ENCODE measurements at places on chromosomes 6 and 20. TPM values are rescaled to one million over a fixed set of nuclear protein-coding genes. Genes with fewer than 3 reads are reported as not detected.

Gene SPATA25
- total RNA-seq: 10.2 TPM

Gene MYO6
- total RNA-seq: 9.5 TPM

Gene SLC22A3
- total RNA-seq: not detected

Gene BPIFB6
- not detected for total RNA-seq

GRCh38 chr20:49544535-49544934 lies 23.4 kb downstream of the PTGIS start:
- DNase-seq: no peak

GRCh38 chr6:113819169-113819830 lies 37.8 kb upstream of the MARCKS start:
- DNase-seq: no peak

DNA sequence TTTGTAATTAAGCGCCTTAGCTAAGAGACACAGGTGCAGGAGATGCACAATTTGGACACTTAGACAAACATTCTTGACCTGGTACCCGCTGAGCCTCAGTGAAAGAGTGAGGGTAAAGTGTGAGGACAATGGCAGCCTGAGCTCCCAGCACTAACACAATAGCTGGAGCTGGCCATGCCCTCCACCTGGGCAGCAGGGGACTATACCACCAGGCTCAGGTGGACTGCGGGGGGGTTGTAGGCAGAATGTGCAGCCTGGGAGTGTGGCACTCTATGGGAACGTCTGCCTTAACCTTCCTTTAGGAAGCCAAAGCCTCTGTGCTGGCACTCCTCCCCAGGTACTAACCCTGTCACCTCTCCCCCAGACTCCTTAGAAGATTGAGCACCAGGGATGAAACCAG lies 23.6 kb downstream of the PRKN start:
- DNase-seq: no peak

DNA sequence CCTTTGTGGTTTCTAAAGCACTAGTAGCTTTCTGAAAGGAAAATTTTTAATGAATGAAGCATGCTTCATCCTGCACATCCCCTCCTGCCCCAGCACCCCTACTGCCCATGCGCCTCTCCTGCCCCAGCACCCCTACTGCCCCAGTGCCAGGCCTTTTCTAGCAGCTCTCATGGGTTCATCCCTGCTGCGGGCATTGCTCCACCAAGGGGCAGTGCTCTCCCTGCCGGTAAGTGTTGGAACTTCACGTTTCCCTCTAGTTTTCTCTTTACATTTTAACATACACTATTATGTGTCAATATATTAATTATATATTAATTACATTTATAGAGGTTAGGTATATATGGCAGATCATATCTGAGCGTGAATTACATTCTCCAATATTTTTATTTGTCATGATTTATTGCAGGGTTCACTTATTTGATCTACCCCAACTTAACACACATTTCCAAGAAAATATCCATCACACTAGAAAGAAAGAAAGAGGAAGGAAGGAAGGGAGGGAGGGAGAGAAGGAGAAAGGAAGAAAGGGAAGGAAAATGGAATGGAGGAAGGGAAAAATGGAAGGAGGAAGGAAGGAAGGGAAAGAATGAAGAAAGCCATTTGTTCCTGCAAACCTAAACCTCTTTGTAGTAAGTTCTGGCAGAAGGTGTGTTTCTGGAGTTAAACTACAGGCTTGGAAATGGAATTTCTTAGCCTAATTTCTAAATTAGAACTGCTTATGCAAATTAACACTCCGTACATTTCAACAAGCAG lies 46.8 kb downstream of the CEP43 start:
- no peak for DNase-seq

- no peak for DNase-seq
Observed at GRCh38 chr6:26161322-26161721, 74.1 kb downstream of the HFE start.

- DNase-seq: no peak
Observed at GRCh38 chr6:45450831-45451230, 73.1 kb upstream of the SUPT3H start.

DNA sequence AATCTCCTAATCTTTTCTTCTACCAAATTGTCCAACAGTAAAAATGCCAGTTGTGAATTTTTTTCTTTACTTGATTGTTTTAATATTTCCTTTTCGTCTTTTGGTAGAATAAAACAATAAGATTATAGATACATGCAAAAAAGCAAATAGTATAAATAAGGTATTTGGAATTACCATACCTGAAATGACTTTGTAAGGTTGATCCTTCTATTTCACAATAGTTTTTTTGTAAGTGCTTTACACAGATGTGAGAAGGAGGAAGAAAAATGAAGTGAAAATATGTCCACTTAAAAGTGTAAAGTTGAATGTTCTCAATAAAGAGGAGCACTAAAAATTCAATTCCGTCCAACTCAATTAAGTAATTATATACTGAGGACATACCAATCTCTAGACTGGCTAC lies 457.6 kb downstream of the UTRN start:
- no peak for DNase-seq

DNA sequence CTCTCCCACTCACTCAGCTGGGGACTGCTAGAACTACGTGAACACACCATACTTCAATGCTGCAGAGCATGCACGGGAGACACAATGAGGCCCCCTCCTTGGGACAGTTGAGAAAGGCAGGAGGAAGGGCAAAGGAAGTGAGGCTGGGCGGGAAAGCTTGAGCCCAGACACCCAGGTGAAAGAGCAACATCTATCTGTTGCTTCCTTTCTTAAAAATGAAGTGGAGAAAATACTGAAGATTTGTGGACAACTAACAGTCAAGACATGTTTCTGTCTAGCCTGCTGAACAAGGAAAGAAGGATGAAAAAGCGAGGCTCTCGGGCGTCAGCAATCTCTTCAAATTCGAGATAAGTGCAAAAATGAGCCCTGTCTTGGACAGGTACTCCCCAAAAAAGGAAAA lies 3.0 kb upstream of the NNAT start:
- no peak for DNase-seq

DNA sequence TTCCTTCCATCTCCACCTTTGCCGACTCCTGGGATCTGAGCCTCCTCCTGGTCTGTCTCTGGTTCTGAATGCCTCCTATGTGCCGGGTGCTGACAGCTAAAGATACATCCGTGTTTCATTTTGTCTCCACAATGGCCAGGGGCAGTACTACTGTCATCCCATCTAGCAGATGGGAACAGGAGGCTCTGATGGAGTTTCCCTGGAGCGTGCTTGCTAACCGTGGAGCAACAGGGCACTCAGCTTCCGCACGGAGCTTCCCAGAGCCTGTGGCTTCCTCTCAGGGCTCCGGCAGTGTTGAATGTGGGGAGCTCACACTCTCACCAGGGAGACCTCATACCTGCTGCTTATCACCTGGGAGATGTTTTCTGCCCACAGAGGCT lies 11.9 kb upstream of the NPBWR2 start:
- no peak for DNase-seq

DNA sequence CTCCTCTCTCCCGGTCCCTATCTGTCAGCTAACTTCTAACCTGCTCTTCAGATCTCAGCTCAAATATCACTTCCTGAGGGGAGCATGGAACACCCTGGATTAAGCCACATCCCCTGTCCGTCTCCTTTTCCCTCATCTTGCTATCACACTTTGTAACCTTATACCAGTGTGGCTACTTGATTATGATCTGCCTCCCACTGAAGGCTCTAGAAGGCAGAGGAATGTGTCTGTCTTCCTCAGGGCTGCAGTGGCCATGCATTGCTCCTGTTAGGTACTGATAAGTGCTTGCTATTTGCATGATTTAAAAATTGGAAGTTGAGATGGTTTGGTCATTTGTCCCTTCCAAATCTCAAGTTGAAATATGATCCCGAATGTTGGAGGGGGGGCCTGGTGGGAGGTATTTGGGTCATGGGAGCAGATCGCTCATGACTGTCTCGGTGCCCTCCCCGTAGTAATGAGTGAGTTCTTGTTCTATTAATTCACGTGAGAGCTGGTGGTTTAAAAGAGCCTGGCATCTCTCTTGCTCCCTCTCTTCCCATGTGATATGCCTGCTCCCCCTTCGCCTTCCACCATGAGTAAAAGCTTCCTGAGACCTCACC lies 71.4 kb downstream of the PLCB4 start:
- DNase-seq: no peak

- no peak for DNase-seq
Observed at GRCh38 chr6:158620963-158621693, 23.4 kb downstream of the DYNLT1 start.

DNA sequence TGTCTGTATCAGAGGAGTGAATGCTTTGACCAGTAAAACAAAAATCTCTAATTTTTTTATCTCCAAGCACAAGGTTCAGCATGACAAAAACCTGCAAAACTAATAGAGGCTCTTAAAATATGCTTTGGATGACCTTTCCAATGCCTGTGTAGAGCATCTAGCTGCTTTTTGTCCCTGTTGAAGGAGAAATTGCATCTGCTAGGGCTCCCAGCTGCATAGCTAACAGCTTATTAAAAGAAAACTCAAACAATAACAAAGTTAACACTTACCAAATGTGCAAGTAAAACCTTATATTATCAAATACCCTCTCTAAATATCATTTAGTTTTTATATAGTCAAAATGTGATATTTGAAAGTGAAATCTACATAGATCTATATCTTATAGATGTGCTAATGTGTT lies 378.6 kb downstream of the CD109 start:
- no peak for DNase-seq

- DNase-seq: no peak
Observed at GRCh38 chr6:128333581-128334223, 186.7 kb downstream of the PTPRK start.

- no peak for DNase-seq
Observed at GRCh38 chr20:63383556-63383955, 22.4 kb upstream of the CHRNA4 start.

GRCh38 chr6:19472153-19472552 lies 365.0 kb upstream of the ID4 start:
- no peak for DNase-seq

DNA sequence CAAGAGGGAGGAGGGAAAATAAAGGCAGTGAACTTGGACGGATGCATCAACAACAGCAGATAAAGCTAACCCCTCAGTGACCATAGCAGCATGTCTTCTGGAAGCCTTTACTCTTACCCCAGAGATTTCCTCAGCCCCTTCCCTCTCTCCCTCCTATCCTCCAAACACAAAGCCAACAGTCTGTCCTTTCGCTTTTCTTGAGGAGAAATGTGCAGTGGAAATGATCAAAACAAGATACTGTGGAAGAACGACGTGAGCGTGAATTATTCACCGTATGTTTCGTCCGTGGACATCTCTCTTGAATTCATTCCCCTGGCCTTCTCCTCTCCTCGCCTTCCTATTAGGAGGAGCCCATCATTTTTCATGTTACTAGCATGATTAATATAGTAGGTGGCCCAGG lies 8.5 kb downstream of the NRN1 start:
- DNase-seq: no peak

GRCh38 chr6:30019819-30020218 lies 41.2 kb upstream of the POLR1H start:
- no peak for DNase-seq

- no peak for DNase-seq
Observed at GRCh38 chr6:121764493-121764892, 329.0 kb downstream of the GJA1 start.

DNA sequence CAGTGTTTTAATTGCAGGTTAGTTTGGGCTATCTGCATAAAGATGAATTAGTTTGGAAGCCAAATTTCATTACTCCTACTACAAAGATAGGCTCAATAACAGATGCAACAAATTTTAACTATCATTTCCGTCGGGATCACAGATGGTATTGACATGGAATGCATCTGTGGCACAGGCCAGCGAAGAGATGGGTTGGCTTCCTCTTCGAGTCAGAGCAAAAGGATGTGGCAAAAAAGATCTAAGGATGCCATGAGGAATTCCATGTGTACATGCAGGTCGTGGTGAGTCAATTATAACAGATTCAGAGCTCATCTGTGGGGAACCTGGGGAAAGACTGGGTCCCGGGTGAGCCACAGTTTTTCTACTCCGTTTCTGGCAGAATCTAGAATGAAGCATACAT lies 83.0 kb upstream of the CITED2 start:
- no peak for DNase-seq

Data from myocyte (in vitro differentiated cells).